Progenitor cell of endocrine pancreas (in vitro differentiated cells): ENCODE measurements at places on chromosomes 5 and 9.

DNA sequence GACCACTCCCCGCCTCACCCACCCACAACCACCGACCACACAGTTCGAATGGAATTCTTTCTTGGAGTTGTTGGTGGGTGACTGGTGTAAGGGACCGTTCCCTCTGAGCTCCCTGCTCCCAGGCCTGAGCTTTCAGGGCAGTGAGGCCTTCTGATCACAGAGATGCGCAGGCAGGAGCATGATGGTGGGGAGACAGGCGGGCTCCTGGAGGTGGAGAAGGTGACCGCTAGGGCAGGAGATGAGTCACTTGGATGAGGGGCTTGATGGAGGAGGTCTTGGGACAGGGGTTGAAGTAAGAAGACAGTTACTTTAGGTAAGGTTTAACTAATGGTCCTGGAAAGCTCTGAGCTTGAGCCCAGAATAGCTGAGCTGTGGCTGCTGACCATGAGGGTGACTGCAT, 88.5 kb downstream of the HSPA4 start:
- no peak for DNase-seq

DNA sequence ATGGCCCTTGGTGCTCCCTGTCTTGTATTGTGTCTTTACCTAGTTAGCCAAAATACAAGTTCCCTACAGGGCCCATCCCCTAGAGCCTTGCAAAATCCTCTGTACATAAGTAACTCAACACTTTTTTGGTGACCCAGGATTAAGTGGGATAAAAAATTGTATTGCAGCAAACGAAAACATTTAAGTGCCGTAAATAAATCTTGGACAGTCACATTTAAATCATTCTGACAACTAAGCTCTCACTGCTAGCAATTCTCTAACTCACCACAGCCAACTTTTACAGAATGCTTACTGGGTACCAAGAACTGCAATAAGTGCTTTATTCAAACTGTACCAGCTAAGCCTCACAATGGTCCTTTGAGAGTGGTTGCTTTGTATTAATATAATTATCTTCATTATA, 56.6 kb downstream of the GNAQ start:
- DNase-seq = no peak

DNA sequence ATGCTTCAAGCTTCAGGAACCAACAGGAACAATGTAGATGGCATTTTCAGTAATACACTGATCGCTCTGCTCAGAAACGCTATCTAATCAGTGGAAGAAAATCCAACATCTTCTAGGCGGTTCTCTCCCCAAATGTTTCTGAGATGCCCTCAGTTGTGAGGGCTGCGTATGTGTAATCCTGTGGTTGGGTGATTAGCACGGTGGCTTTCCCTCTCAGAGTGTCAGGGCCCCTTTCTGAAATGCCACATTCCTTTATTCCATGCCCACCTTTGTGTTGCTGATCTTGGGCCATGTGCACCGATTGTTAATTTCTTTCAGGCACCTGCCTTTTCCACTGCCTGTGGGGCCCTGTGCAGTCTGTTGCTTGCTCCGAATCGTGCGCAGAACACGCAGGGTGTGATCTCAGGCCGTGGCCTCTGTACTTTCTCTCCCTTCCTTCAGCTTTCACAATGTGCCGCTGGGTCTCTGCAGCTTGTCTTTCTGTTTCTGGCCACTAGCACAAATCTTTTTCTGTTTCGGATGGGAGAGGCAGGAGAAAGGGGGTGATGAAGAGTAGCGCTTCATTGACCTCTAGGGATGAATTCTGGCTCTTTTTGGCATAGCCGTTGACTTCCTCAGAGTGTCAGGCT, 324.0 kb downstream of the PARP8 start:
- DNase-seq = no peak

GRCh38 chr5:150163547-150164059, 3.0 kb upstream of the CDX1 start:
- DNase-seq = no peak

DNA sequence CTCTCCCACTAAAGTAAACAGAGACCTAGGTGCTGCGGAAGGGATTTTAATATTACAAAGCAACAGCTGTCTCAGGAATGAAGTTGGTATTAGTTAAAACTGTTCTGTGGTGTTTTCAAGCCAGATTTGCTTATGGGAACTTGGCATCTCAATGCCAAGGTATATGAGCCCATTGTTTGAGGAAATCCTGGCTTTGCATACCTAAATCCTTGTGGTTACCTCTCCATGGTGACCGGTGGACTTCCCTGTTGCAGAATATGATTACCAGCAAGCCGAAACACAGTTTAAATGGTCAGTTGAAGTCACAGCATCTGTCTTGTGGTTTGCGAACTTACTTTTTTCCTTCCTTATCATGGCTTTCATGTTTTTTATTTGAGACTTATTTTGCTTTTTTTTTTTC, 62.3 kb upstream of the TXNDC8 start:
- DNase-seq = no peak

DNA sequence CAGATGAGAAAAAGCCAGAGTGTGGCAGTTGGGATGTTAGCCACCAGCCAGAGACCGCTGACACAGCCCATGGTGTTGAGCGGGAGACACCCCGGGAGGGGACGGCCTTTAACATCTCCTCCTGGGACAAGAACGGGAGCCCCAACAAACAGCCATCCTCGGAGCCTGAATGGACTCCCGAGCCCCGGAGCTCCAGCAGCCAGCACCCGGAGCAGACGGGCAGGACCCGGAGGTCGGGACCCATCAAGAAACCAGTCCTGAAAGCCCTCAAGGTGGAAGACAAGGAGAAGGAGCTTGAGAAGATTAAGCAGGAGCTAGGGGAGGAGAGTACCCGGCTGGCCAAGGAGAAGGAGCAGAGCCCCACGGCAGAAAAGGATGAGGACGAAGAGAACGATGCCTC, 28.0 kb upstream of the POMT1 start:
- DNase-seq = no peak

- DNase-seq = no peak
Observed at GRCh38 chr5:179261301-179262125, 83.7 kb downstream of the ADAMTS2 start.

DNA sequence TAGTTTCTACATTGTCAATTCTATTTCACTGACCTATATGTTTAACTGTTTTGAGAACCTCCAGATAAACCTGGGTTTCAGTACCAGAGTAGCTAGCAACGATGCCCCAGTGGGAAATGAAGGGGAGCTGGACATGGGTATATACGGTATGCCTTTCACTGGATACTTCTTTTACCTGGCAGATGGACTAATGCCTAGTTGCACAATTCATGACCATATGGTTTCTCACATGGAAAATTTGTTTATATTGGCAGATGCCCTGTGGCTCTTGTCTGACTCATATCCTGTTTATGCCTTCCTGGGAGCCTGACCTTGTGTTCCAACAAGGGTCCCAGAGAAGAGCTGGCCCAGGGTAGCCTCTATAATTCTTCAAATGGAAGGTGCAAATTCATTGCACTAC, 144.1 kb downstream of the MAT2B start:
- DNase-seq = no peak

GRCh38 chr9:7169717-7170389, 412.1 kb downstream of the KDM4C start:
- DNase-seq = no peak

DNA sequence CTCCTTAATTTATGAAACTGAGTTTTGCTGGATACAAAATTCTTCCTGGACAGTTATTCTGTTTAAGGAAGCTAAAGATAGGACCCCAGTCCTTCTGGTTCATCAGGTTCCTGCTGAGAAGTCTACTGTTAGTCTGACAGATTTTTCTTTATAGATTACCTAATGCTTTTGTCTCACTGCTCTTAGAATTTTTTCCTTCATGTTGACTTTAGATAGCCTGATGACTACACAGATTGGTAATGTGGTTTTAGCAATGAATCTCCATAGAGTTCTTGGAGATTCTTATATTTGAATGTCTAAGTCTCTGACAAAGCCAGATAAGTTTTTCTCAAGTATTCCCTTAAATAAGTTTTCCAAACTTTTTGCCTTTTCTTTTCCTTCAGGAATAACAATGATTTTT, 419.7 kb downstream of the CDH10 start:
- DNase-seq = no peak

DNA sequence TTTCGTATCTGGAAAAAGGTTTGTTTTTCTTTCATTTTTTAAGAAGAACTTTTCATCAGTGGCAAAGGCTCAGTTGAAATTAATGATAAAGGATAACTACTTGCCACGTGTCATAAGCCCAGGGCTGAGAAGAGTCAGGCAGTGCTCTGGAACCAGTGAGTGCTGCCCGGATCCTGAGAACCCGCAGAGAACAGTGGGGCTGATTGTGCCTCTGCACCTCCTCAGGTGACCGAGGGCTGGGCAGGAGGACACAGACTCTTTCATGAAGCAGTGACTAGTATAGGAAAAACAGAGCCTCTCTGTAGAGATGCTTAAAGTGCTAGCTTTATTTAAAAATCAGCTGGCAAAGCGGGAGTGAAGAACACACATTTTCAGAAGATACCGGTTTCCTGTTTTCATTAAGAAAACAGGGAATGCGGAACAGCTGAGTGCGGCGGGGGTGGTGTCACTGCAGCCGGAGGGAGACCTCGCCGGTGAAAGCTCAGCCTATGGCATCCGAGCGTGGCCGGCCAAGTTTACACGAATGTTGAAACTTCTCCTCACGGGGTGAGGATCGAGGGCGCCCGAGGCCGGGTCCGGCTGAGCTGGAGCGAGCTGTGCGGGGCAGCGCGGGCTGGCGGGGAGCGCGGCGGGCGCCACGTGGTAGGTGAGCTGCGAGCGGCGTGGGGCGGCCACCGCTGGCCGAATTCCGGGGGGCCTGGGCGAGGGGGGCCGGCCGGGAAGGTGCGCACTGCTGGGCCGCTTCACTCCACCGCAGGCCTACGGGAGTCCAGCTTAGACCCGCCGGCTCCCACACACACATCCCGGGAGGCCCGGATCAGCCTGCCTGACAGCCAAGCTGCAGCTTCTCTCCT, 134.7 kb upstream of the DMRT1 start:
- DNase-seq = peak; percentile 20

- no peak for DNase-seq
Observed at GRCh38 chr5:141995656-141996055, 17.2 kb downstream of the GNPDA1 start.

GRCh38 chr5:96651047-96651446, 11.1 kb upstream of the CAST start:
- no peak for DNase-seq

- no peak for DNase-seq
Observed at GRCh38 chr9:94757158-94757557, 30.7 kb downstream of the AOPEP start.

DNA sequence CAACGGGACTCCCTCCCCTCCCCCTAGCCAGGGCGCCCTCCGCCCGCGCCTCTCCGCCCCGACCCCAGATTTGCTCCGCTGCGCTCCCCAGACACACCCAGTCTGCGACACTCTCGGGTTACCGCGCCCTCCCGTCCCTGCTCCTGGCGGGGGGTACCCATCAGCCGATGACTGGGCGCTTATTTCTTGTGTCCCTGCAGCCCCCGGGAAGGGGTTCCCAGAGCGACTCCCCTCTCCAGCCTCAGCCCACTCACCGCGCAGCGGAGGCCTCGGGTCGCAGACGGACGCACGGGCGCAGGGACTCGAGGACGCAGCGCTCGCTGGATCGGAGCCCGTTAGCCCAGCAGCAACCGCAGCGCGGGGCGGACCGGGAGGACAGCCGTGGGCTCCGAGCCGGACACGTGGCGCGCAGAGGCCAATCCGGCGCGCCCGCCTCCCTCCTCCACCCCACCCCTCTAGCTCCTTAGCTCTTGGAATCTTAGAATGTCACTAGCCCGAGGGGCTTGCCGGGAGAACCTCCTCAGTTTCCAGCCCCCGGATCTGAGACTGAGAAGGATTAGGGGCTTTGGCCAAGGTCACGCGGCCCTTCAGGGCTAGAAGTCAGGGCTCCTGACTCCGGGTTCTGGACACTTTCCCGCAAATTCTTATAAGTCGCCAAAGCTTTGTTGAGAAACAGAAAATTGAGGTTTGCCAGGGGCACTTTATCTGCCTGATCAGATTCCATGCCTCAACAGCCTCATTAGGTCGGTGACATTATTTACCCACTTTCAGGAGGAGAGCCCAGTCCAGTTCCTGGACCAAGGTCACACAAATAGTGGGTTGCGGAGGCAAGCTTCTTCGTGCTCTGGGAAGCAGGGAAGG, at the start of gene ANXA6:
ANXA6 (minus strand) TSS at position 354 of the 861 bp plus-strand sequence. CDS start 9,878 bp downstream, outside the sequence.
- peak; percentile 42 for DNase-seq

- no peak for DNase-seq
Observed at GRCh38 chr9:123590499-123590898, 234.5 kb downstream of the CRB2 start.

DNA sequence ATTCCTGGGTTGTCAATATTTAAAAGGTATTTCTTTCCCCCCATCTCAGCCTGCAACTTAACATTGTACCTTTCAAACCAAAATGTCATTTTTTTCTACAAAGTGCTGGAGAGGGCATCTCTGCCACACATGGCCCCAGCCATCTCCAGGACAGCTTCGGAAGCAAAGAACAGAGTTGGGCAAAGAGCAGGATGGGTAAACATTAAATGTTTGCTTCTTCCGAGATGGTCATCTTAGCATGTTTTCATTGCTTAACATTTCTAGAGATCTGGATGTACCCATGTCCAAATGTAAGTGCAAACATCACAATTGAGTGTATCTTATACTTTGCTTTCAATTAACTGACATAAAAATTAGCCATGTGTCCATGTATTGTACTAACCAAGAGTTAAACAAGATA, 14.3 kb upstream of the F2RL2 start:
- no peak for DNase-seq

GRCh38 chr9:1013021-1013420, 36.6 kb downstream of the DMRT3 start:
- DNase-seq = no peak

- no peak for DNase-seq
Observed at GRCh38 chr5:9977070-9977469, 272.6 kb downstream of the ATPSCKMT start.

- no peak for DNase-seq
Observed at GRCh38 chr5:136001466-136001981, 27.3 kb upstream of the TGFBI start.

- no peak for DNase-seq
Observed at GRCh38 chr9:35335164-35335563, 154.7 kb upstream of the RUSC2 start.

- no peak for DNase-seq
Observed at GRCh38 chr5:94508461-94509148, 109.8 kb downstream of the KIAA0825 start.

DNA sequence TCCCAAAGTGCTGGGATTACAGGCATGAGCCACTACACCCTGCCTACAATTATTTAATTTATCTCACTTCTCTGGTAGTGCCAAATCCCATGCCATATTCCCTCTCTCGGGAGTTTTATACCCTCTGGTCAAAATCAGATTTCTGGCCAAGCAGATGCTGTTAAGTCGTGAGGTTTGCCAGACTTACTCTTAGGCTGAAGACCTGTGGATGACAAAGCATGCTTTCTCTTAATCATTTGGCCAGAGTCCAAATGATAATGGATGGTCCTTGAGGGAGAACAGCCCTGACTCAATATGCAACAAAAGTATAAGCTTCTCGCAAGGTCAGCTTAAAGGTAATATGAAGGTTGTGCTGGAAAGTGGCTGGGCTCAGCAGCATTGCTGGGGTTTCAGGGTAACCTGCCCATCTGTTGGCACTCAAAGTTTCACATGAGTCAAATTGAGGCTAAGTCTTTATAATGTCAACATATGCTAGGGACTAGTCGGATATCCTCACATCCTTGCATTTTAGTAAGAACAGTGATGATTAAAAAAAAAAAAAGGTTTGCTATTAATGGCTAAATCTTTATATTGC, 280.1 kb downstream of the KIF4B start:
- no peak for DNase-seq
